T-helper 1 cell (primary cell): ENCODE measurements at places on chromosomes 7 and 10.

- DNase-seq, result no peak
Measured at GRCh38 chr7:17966706-17967105, 26.4 kb upstream of the SNX13 start.

DNA sequence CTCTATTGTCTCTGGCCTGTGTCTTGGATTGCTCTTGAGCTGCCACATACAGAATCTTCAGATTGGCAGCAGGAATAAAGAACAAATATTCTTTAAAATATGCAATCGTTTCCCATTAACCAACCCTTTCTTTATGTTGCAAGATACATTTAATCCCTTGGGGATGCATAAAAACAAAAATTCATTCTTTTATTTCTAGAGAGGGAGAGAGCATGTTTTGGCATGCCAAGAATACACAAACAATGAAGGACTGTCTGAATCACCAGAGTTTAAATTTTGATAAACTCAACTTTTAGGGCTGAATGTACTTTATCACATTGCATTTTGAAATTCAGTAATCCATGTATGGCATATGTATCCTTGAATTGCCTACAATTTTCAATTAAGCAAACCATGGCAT, 154.3 kb upstream of the SEMA3D start:
- no peak for DNase-seq

- no peak for DNase-seq
Measured at GRCh38 chr10:113097036-113097435, 147.0 kb downstream of the TCF7L2 start.

- no peak for DNase-seq
Measured at GRCh38 chr7:31027161-31027965, 24.7 kb upstream of the ADCYAP1R1 start.

- no peak for DNase-seq
Measured at GRCh38 chr7:71775648-71776047, 636.5 kb downstream of the CALN1 start.

DNA sequence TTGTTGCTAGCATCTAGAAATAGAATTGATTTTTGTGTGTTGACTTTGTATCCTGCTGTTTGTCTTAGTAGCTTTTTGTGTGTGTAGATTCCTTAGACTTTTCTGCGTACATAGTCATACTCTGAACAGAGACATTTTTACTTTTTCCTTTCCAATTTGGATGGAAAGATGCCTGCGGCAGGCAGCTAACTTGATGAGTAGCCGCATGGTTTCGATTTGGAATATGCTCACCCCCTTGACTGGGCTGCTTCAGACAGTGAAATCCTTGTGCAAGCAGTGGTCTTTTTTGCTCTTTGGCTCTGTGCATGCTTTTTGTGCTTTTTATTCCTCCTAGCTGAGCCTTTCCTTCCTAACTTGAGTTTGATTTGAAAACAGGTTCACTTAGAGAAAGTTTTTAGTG, 71.8 kb downstream of the HHEX start:
- DNase-seq, result no peak

DNA sequence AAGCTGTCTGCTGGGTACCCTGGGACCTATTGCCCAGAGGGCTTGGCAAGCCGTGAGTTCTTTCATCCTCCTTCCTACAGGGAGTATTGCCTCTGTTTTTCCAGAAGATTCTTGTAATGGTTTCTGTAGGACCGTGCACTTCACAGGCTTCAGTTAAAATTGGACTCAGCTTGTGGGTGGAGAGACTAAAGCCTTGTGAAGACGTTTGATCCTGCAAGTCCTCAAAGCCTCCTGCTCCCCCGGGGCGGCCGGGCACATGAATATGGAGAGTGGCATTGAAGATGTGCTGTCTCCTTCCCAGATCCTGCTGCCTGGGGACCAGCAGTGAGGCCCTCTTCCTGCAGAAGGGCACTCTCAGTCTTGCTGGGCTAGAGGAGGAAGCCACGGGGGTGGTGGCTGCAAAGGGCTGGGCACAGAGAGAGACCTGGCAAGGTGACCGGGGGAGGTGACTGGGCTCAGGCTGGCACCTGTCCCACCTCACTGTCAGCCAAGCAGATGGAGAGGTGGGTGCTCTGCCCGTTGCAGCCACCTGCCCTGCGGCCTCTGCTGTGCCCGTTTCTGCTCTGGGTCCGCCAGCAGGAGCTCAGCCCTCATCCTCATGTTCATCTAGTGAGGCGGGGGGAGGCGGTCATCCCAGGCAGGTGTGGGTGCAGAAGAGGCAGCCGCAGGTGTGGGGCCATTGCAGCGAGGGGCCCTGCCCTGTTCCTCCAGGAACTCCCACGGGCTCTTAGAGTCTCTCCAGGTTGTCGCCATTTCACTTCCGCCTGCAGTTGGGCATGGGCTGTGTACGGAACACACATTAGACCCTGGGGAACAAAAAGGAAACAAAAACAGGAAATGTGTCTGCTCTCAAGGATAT, 55.7 kb downstream of the TMEM209 start:
- no peak for DNase-seq

- DNase-seq, result no peak
Measured at GRCh38 chr7:24713039-24713793, 44.0 kb downstream of the GSDME start.

DNA sequence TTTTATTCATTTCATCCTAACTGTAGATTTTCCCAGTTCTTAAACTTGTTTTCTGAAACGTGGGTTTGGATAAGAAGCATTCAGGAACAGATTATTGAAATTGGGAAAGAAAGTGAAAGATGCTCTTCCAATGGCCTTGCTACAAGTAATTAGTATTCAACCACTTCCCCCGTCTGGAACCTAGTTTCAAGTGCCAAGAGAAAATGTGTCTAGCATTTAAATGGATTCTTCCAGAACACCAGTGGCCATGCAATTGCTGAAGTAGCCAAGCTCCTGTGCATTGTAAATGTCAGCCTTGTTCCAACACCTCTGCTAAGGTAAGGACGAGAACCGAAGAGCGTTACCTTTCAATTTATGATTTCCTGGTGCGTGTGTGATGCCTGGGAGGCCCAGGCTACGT, 68.2 kb downstream of the PFKFB3 start:
- no peak for DNase-seq

DNA sequence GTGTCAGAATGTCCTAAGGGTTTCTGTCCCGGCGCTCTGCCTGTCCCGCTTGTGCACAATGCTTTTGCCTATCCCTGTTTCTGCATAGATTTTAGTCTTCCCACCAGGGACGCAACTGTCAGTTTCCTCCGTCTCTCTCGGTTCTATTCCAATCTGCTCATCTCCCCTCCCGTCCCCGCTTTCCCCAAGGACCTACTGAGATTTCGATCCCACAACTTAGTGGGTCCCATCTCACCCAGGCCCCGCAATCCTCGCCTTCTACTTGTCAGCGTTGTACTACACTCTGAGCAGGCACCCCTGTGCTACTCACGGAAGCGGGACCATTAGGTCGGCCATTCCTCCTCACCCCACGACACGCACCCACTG, 519 bp upstream of the ZNF655 start:
- no peak for DNase-seq

DNA sequence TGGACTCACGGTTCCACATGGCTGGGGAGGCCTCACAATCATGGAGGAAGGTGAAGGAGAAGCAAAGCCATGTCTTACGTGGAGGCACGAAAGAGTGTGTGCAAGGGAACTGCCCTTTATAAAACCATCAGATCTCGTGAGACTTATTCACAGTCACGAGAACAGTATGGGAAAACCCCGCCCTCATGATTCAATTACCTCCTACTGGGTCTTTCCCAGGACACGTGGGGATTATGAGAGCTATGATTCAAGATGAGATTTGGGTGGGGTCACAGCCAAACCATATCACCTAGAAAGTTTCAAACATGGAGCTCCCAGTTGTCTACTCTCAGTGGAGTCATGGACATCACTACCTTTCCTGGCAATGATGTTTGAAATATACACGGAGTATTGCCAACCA, 49.6 kb downstream of the CYCS start:
- no peak for DNase-seq

GRCh38 chr7:2471396-2471795, 4.8 kb downstream of the GRIFIN start:
- DNase-seq, result no peak

- no peak for DNase-seq
Measured at GRCh38 chr7:114141415-114141814, 222.6 kb upstream of the PPP1R3A start.

DNA sequence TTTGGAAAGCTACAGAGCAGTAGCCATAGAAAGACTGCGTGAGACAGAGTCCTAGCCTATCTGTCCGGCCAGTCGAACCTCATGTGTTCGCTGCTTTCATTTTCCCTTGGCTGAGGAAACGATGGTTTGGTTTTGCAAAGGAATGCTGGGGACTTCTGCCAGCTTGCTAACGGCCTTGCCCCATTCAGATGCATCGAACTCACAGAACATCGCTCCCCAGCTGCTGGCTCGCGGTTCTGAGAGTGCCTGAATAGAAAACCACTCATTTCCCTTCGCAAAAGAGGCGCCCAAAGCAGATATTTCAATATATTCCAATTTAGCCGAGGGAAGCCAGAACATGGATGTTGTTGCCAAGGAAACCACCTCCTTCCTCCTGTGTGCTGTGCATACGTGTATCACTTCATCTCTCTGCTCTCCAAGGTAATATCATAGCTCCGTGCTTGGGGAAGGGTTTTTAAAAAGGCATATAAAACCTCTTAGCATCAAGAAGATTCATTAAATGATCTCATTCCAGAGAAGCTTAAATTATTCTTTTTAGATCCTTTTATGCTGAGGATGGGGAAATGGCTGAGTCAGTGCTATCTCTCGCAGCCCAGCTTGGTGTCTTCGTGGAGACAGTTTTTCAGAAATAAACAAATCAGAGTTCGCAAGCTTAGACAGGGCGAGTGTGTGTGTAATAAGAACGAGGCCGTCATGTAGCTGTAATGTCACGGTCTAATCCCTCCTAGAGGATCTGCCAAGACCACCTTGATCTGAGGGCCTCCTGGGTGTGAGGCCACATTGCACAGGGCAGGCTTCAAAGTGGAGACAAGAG, 215.2 kb downstream of the RPS24 start:
- no peak for DNase-seq

- no peak for DNase-seq
Measured at GRCh38 chr7:38244516-38244915, 28.9 kb downstream of the TARP start.

- no peak for DNase-seq
Measured at GRCh38 chr7:36895192-36895591, 170.9 kb upstream of the AOAH start.
